Stimulated activated CD4-positive, alpha-beta T cell treated with anti-CD3 and anti-CD28 coated beads, Interleukin-4, amount 100 ng/mL, for 48 hours (primary cell): ENCODE measurements at places on chromosomes 5 and 9.

GRCh38 chr9:91099436-91099835, 262.3 kb downstream of the AUH start:
- DNase-seq = no peak

GRCh38 chr5:126094991-126095390, 328.2 kb upstream of the GRAMD2B start:
- no peak for DNase-seq

DNA sequence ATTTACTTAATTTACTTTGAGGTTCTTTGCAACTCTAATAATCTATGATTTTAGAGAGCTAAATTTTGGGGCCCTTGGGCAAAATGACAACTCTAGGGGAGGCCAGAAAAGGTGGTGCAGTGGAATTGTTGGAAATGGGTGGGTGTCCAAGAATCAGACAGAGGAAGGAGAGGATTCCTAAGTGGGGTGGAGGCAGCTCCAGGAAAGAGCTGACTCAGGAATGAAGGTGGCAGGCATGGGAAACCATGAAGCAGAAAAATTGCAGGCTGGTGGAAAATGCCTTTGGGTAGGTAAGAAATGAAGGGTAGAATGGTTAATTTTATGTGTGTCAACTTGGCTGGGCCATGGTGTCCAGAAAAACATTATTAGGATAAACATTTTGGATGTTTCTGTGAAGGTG, 248.5 kb upstream of the TUT7 start:
- no peak for DNase-seq

DNA sequence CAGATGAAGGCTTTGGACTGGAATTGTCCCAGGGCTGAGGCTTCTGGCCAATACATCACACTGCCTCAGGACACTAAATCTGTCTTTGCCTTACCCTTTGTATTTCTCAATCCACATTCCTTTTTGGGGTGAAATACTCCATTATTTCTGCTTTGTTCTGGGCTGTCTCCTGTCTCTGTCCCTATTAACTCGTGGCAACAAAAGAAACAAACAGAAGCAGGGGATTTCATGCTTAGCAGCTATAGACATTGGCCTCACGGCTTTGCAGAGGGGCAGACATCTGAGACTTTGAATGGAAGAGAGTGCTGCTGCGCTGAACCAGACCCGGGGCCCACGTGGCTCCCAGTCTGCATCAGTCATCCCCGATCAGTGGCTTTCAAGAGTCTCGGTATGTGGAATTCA, 129.7 kb downstream of the ARL15 start:
- DNase-seq = no peak

GRCh38 chr9:109941771-109942170, 161.8 kb downstream of the PALM2AKAP2 start:
- no peak for DNase-seq
